ENCODE measurements at places on chromosomes 2 and 18. TPM values are rescaled to one million over a fixed set of nuclear protein-coding genes. Genes with fewer than 3 reads are reported as not detected.

GRCh38 chr2:170930131-170930990, 1.3 kb downstream of the GORASP2 start:
- H3K27ac ChIP-seq = peak overlapping the region; percentile 88
- DNase-seq = peak; percentile 77
- H3K4me1 ChIP-seq = peaks cover 33% of the 10 kb centered on the region
- H3K4me3 ChIP-seq = peak overlapping the region; percentile 98
- H3K36me3 ChIP-seq = no peaks in the 10 kb centered on the region

Gene OSR1
- not detected for total RNA-seq

GRCh38 chr2:202780514-202781021, 91.0 kb downstream of the ICA1L start:
- no peaks in the 10 kb centered on the region for H3K4me1 ChIP-seq
- H3K4me3 ChIP-seq = no peak overlapping the region
- H3K36me3 ChIP-seq = peaks cover 2% of the 10 kb centered on the region

DNA sequence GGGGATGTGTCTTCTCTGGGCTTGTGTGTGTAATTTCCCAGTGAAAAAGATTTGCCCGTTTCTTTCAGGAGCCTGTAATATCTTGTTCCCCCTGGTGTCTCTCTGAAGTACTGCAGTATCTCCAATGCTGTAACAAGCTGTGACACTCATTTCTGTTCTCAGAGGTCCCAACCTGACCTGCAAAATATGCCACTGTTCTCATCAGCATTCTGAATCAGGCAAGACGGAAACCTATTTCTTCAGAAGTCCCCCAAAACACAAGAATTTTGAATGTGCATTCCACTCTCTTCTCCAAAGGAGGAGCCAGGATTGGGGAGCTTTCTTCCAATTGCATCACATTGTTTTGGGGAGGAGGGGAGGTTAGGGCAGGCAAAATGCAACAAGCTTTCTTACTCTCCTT, 77.0 kb upstream of the CNGA3 start:
- H3K27me3 ChIP-seq = no peaks in the 10 kb centered on the region
- H3K36me3 ChIP-seq = no peaks in the 10 kb centered on the region
- H3K4me1 ChIP-seq = no peaks in the 10 kb centered on the region
- no peak overlapping the region for H3K27ac ChIP-seq
- DNase-seq = no peak
- no peak overlapping the region for H3K4me3 ChIP-seq

Gene MOCOS
- total RNA-seq = not detected

Gene ESPNL
- not detected for total RNA-seq

- H3K36me3 ChIP-seq = no peaks in the 10 kb centered on the region
- no peak for DNase-seq
- peaks cover 23% of the 10 kb centered on the region for H3K4me1 ChIP-seq
Measured at GRCh38 chr2:8328217-8328616, 353.6 kb upstream of the ID2 start.

DNA sequence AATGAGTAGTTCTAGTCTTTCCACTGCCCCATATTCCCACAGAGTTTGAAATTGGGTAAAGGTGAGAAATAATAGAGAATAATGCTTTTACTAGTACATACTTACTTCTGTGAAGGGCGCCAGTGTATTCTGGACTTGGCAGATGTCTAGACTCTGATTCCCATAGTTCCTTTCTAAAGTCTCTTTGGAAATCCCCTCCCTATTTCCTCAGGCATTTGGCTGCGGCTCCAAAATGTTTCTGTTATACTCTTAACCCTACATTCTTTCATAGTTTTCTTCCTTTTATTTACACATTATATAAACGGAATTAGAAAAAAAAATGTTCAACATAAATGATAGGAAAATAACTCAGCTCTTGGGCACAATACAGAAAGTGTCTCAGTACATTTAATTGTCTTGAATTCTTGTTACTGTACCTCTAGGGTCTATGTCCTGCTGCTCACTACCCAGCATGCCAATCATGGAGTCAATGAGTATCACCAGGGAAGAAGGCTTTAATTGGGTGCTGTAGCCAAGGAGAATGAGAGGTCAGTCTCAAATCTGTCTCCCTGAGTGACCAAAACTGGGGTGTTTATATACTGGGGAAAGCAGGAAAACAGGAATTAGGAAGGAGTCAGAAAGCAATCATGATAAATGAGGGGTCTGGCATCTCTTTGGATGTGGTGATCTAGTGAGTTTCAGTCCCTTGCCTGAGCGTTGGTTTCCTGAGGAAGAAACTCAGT, 147.8 kb upstream of the MMADHC start:
- no peaks in the 10 kb centered on the region for H3K4me1 ChIP-seq
- no peak overlapping the region for H3K27ac ChIP-seq
- no peaks in the 10 kb centered on the region for H3K36me3 ChIP-seq
- no peaks in the 10 kb centered on the region for H3K27me3 ChIP-seq
- no peak for DNase-seq
- H3K4me3 ChIP-seq = no peak overlapping the region

DNA sequence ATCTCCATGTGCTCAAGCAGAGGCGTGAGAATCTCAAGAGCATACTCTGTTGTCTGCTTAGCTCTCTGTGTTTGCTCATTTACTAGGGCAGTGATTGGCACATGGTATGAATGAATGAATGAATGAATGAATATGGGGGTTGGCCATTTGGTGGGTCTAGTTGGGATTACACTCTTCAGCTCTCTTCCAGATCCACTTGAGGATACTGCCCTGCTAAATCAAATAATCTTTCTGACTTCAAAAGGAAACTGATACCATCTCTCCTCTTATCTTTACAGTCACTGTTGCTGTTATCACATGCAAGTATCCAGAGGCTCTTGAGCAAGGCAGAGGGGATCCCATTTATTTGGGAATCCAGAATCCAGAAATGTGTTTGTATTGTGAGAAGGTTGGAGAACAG, 1.9 kb downstream of the IL36G start:
- peaks cover 6% of the 10 kb centered on the region for H3K4me1 ChIP-seq
- no peak overlapping the region for H3K27ac ChIP-seq
- H3K4me3 ChIP-seq = no peak overlapping the region
- no peak for DNase-seq

DNA sequence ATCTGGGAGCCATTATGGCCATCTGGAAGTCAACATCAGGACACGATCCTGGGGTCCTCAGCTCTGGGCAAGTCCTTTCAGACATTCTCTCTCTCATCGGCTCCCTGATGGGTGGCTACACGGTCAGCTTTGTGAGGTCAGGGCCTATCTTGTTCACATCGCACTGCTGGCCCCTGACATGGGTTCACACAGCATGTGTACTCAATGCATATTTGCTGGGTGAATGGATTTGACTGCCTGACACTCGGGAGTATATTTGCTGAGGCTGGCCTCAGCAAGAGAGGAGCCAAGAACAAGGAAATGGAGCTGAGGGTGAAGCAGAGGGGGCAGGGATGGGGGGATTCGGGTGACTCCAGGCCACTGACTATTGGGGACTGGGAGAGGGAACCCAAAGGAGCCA, 50.5 kb downstream of the SLC4A5 start:
- DNase-seq = no peak
- no peaks in the 10 kb centered on the region for H3K27me3 ChIP-seq
- peaks cover 27% of the 10 kb centered on the region for H3K4me1 ChIP-seq
- no peaks in the 10 kb centered on the region for H3K36me3 ChIP-seq

DNA sequence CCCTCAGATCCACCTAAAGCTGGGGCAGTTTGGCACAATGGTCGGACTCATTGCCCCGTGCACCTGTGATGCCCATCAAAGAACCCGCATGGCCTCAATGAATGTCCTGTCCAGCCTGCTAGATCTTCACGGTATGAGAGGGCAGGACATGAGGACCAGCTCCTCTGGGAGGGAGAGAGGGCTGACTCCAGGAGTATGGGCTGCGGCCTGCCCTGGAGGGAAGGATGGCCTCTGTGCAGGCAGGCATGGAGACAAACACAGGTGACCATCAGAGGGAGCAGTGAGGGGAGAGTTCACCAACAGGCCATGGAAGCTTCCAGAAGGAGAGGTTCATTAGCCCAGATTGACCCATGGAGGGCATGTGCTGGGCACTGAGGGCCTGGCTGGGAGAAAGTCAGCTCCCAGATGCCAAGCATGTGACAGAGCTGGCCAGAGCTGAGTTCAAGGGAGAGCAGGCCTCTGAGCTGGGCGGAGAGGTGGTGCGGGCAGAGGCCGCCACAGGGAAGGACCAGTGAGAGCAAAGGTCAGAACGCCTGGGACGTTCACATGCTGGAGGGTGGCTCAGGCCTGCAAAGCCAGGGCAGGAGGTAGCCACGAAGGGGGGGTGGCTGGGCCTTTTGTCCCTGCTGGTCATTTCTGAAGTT, 36.2 kb downstream of the HJURP start:
- no peak overlapping the region for H3K27ac ChIP-seq
- DNase-seq = no peak
- H3K4me1 ChIP-seq = no peaks in the 10 kb centered on the region
- H3K27me3 ChIP-seq = no peaks in the 10 kb centered on the region

GRCh38 chr2:213220967-213221603, 63.2 kb upstream of the SPAG16 start:
- H3K36me3 ChIP-seq = no peaks in the 10 kb centered on the region
- no peak for DNase-seq
- H3K4me1 ChIP-seq = peaks cover 15% of the 10 kb centered on the region
- no peak overlapping the region for H3K27ac ChIP-seq
- H3K4me3 ChIP-seq = peak overlapping the region; percentile 29
- H3K27me3 ChIP-seq = no peaks in the 10 kb centered on the region

Gene TSPYL6
- not detected for total RNA-seq

DNA sequence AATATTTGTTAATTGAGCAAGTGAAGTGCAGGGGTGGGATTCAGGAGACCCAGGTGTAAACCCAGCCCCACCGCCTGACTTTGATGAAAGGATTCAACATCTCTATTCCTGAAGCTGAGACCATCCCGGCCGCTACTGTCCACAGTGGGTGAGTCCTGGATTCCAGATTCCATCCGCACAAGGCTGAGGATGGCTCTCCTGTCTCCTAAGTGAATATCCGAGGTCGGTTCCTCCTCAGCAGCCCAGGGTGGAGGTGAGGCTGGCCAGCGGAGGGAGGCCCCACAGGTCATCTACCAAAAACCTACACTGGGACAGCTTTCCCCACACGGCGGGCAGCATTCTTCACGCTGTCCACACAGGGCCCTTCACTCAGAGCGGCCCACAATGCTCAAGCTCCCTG, 57.6 kb downstream of the ACKR3 start:
- H3K4me3 ChIP-seq = no peak overlapping the region
- H3K27ac ChIP-seq = no peak overlapping the region
- DNase-seq = no peak

Gene RFX8
- 5.5 TPM for total RNA-seq

DNA sequence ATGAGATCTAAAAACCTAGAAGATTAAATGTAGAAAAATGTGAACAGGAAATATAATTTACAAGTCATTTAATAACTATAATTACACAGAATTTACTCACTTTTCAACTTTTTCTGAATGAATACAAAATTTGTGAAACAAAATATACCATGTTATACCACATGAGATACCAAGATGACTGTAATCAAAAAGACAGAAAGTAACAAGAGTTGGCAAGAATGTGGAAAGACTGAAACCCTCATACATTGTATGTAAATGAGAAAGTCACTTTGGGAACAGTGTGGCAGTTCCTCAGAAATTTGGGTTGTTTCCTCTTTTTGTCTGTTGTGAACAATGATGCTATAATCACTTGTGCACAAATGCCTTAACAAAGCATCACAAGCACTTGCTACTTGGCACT, 145.4 kb upstream of the ZNF804A start:
- no peak for DNase-seq
- no peak overlapping the region for H3K4me3 ChIP-seq
- H3K36me3 ChIP-seq = no peaks in the 10 kb centered on the region
- H3K4me1 ChIP-seq = no peaks in the 10 kb centered on the region

DNA sequence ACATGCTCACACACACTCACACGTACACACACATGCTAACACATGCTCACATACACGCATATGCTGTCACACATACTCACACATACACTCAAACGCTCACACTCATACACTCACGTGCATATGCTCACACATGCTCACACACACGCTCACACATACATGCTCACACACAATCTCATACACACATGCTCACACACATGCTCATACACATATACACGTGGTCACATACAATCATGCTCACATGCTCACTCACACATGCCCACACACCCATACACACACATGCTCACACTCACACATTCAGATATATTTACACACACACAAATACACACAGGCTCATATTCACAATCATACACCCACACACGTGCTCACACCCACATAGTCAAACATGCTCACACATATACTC, 17.5 kb upstream of the SALL3 start:
- no peaks in the 10 kb centered on the region for H3K4me1 ChIP-seq
- no peaks in the 10 kb centered on the region for H3K27me3 ChIP-seq
- H3K36me3 ChIP-seq = no peaks in the 10 kb centered on the region
- H3K27ac ChIP-seq = no peak overlapping the region
- H3K4me3 ChIP-seq = no peak overlapping the region

Gene CDKL4
- 0.74 TPM for total RNA-seq

- no peak for DNase-seq
- H3K4me3 ChIP-seq = no peak overlapping the region
- no peaks in the 10 kb centered on the region for H3K4me1 ChIP-seq
- H3K27ac ChIP-seq = no peak overlapping the region
- peaks cover 90% of the 10 kb centered on the region for H3K36me3 ChIP-seq
- H3K27me3 ChIP-seq = no peaks in the 10 kb centered on the region
Measured at GRCh38 chr2:101858246-101858645, 133.5 kb upstream of the IL1R2 start.

DNA sequence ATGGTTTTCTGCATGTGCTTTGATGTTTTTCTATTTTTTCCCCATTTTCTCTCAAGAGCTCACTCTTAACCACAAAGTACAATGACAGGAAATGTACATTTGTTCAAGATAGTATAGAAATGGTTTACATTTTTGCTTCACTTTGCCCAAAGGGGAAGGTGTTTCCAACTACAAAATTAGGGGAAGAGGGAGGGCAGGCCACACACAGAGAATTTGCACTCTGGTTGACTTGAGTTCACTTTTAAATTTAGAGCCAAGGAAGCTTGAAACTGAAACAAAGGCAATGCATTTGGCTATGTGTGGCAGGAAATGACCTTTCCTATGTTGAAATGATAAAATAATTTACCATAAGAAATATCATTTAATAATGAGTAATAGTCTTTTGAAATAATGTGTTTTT, 19.1 kb upstream of the VIT start:
- H3K27ac ChIP-seq = no peak overlapping the region
- H3K36me3 ChIP-seq = no peaks in the 10 kb centered on the region
- DNase-seq = no peak

DNA sequence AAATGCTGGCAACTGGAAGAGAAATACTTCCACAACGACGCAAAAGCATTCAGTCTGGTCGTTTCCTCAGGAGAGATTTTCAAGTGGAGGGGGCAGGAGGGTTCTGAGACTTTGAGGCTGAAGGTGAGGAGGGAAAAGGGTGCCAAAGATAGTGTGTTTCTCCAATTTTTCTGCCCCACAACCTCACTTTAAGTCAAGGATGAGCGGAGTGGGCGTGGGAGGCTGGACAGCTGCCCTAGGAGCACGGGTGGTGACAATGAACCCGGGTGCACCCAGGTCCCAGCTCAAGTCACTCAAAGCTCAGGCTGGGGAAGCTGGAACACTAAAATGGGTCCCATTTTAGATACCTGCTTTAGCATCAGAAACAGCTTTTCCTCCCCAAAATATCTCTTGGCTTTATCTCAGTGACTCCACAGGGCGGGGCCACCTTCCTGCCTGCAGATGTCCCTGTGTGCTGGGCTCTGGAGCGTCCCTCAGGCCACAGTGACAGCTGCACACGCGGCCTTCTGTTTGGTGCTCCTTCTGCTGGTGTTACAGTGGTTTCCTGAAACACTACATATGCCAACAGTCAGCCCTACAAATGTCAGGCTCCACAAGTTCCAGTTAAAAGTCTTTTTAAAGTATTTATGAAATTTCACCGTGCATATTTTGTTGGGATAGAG, 1.4 kb upstream of the MBP start:
- no peaks in the 10 kb centered on the region for H3K27me3 ChIP-seq
- peak overlapping the region; percentile 81 for H3K27ac ChIP-seq
- H3K4me1 ChIP-seq = peaks cover 39% of the 10 kb centered on the region
- H3K4me3 ChIP-seq = peak overlapping the region; percentile 13
- peaks cover 5% of the 10 kb centered on the region for H3K36me3 ChIP-seq

Measured in CD4-positive, CD25-positive, alpha-beta regulatory T cell (primary cell).